Fibroblast of skin of left quadriceps (primary cell): ENCODE measurements at places on chromosomes 16 and 17.
A peak's percentile ranks its signal among the peaks of the same experiment; 100 is the strongest.

- DNase-seq: no peak
Observed at GRCh38 chr17:76868669-76869495, 678 bp downstream of the MGAT5B start.

GRCh38 chr16:61887903-61888302, 148.3 kb downstream of the CDH8 start:
- peak; percentile 54 for DNase-seq

DNA sequence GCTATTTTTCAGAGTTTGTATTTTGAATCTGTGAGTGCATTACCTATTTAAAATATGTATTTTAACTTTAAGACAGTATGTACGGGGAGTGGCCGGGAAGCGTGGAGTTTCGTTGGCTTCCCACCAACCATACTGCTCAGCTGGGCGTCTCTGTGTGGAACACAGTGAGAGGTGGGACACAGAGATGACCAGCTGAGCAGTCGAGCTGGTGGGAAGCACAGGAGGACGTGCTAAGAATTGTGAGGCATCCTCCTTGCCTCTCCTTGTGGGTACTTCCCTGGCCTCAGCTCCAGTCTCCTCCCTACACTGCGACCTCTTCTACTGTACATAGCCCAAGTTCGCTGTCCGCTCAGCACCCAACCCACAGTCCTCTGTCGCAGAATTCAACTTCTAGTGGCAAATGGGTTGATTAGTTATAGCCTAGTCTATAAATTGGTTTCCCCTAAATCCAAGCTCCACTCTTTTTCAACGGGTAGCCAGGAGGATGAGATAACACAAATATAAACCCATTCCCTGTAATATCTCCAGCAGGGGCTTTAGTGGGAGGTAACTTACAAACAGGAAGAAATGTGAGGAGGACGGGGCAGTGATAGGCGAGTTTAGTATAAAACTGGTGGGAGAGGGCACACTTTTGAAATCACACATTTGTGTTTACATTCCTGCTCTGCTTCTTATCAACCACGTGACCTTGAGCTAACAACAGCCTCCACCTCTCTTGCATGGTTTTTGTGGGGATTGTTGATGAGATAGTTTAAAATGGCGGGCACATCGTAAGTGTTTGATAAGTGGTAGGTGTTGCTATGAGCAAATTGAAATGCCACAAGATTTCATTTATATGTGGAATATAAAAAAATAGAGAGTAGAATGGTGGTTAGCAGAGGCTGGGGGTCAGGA, 211.9 kb upstream of the HS3ST3A1 start:
- DNase-seq: no peak

DNA sequence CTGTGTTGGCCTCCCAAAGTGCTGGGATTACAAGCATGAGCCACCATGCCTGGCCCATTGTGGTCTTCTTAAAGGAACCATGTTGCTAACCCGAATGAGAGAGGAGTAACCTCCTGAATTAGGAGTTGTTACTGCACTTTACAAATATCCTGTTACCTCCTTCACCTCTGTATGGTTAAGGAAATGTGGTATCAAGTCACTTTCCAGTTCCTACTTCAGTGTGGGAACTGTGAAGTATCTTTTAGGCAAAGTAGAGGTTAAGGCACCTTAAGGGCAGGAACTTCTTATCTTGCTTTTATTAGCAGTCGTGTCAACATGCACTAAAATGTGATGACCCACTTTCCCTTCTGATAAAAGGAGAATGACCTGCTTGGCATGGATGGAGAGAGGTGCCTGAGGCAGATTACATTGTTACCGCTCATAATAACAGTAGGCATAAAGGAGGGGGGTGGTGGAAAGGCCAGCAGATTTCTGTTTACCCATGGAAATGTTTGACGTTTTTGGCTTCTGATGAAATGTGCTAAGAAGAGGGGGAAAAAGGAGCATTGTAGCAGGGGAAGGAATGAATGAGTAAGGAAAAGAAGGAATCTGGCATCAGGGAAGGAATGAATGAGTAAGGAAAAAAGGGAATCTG, 28.5 kb downstream of the FTO start:
- DNase-seq: no peak

DNA sequence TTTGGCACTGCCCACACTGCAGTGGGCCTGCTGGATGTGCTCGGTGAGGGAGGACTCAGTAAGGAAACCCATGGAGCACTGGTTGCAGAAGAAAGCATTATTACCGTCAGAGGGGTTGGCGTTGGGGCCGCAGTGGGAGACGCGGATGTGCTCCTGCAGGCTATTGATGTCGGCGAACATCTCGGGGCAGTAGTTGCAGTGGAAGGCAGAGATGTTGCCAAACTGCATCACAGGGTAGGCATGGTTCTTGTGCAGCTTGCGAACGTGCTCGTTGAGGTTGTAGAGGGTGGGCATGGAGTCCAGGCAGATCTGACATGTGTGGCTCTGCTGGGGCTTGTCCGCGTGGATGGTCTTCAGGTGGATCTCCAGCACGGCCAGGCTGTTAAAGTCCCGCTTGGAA, 218.4 kb downstream of the ZNF423 start:
- no peak for DNase-seq

DNA sequence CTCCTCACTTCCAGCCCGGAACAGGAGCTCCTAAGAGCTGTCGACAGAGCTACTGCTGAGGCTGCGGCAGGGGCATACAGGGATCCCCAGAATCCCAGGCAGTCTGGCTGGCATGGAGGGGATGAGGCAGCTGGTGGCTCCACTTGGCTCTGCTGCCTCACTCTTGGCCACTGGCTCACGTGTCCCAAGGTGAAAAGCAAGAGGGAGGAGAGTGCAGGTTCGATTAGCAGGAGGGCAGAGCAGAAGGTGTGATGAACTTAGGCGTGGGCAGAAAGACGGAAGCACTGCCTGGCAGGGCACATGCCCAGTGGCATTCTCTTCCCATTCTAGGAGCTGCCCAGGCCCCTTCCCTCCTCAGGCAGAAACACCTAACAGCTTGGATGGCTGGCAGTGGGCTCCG, 11.3 kb upstream of the TBX21 start:
- DNase-seq: no peak

GRCh38 chr16:83888672-83889044, 10.3 kb upstream of the MLYCD start:
- no peak for DNase-seq

- DNase-seq: peak; percentile 28
Observed at GRCh38 chr17:46046957-46047356, 47.9 kb downstream of the STH start.

DNA sequence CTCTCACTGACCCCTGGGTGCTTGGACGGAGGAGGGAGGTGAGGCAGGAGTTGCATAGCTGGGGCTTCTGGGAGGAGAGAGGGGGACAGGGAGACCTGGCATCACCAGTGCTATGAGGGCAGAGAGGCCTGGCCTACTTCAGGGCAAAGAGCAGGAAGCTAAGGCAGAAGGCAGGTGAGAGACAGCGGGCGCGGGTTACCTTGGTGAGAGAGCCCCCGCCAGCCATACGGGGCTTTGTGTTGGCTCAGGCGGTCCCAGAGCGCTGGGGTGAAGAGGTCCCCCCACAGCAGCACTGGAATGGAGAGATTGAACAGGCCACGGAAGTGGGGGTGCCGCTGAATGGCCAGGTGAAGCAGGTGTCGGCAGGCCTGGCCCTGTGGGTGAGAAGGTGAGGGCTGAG, 11.5 kb downstream of the ST6GALNAC2 start:
- no peak for DNase-seq

DNA sequence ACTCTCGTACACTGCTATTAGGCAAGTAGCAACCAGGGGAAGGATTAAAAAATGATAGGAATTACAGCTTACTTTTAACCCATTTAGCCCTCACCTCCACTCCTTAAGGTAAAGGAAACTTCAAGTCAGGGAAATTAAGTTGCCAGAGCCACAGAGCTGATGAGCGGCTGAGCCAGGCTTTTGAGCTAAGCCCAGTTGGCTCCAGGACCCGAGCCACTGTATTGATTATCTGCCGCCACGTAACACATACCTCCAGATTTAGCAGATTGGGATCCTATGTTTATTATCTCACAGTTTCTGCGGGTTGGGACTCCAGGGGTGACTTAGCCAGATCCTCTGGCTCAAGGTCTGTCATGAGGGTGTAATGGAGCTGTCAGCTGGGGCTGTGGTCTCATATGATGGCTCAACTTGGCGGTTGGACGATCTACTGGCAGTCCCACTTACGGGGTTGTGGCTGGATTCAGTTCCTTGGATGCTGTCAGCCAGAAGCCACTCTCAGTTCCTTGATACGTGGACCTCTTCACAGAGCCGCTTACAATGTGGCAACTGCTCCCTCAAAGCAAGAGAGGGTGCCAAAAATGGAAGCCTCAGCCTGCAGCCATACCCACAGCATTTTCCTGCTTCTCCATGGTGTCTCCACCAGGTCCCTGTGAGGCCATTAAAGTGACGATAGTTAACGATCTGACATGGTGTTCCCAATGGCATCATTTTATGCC, 57.3 kb downstream of the TMEM186 start:
- DNase-seq: no peak

DNA sequence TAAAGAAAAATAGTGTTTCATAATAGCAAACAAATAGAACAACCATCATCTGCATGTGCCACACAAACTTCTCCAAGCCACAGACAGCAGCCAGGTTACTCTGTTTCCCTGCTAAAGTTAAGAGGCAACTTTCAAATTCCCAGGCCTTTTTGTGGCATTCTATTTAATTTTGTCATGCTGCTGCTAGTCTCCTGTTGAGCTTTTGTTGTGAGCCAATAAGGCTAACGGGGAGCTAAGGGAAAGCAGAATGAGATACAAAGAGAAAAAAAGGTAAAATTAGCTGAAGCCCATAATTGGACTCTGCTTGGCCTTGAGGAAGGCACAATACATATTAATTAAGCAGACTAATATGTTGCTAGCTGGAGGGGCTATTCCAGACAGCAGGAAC, 74.7 kb upstream of the GNAO1 start:
- DNase-seq: no peak

DNA sequence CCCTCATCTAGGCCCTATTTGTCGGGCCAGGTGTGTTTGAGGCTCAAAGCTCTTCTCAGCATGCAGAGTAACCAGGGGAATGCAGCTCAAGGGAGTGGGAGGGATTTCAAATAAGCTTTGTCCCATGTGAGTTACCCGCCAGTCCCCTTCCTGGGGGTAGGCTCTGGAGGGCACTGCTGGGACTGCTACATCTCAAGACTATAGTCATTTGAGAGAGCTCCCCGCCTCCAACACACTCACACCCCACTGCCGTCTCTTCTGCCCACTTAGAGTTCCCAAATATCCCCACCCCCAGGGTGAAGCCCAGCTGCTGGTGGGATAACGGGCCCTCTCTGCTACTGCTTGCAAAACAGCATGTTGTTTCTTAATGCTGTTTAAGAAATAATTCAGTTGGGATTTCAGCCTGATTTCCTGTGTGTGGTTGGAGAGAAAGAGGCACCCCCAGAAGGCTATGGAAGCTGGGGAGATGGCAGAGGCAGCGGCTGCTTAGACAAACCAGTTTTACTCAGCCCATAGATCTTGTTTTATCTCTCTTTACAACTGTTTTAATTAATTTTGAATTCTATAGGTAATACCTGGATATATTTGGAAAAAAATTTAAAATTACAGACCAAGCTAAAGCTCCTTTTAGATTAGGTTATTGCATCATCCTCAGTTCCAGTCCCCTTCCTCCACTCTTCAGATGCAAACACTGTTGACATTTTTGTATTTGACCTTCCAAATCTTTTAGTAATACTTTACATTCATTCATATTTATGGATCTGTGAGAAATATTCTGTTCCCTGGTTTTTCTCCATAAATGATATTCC, 4.1 kb upstream of the MPO start:
- no peak for DNase-seq

DNA sequence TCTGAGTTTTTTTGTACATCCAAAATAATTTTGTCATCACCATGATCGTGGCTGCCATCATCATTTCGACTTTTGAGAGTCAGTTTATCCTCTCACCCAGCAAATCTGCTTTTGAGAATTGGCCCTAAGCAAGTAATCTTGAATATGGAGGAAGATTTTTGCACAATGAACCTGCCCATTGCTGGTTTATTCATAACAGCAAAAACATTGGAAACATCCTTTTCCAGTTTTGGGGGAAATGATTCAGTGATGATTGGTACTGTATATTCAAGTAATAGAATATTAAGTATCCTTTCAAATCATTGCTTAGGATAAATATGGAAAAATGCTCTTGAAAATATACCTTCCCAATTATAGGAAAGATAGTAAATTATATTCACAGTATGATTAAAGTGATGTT, 53.1 kb downstream of the PRKCA start:
- no peak for DNase-seq

DNA sequence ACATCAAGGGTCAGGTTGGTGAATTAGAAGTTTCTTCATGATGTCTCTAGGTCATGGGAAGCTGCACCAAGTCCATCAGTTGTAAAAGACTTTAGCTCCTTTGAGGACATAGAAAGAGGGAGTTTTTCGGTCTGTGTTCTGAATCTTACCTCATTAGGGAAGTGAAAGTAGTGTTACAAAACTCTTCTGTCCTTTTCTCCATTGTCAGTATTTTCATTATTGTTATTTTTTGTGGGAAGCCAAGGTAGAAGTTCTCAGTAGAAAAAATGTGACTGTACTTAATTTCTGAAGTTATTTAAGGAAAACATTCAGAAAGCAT, 24.2 kb downstream of the MAP3K3 start:
- DNase-seq: no peak

- no peak for DNase-seq
Observed at GRCh38 chr17:4357030-4357628, 9.3 kb downstream of the UBE2G1 start.

DNA sequence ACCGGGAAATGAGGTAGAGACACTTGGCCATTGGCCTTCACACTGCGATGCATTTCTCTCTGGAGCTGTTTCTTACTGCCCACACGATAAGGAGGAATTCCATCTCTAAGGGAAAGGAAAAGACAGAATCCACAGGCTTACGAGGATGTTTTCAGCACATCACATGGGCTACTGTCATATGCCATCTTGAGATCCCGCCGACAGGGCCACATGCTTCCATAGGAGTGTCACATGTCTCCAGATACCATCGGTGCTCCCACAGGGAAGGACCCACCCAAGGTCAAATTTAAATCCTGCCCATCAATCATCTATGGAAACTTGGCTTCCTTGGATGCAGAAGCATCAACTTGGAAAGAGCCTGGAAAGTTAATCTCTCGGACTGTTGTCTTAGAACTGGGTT, 20.0 kb downstream of the AXIN2 start:
- DNase-seq: no peak

- DNase-seq: peak; percentile 22
Observed at GRCh38 chr16:30032083-30032819, 1.2 kb upstream of the TLCD3B start.

DNA sequence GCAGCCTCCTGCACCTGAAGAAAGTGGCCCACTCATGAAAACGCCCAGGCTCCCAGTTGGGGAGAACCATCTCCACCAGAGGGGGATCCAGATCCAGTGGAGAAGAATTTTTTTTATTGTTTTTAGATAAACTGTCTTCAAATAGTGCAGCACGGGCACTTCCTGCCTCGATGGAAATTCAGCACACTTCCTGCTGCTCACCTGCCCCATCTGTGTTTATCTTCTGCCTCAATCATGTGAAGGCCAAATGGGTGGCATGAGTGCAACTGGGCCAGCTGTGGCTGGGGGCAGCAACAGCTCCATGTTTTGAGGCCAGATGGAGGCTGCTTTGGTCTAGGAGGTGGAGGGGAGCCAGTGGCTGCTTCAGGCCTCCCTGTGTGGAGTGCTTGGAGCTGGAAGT, 75.9 kb upstream of the WSB1 start:
- no peak for DNase-seq
